ENCODE measurements at places on chromosomes 7 and 10.

DNA sequence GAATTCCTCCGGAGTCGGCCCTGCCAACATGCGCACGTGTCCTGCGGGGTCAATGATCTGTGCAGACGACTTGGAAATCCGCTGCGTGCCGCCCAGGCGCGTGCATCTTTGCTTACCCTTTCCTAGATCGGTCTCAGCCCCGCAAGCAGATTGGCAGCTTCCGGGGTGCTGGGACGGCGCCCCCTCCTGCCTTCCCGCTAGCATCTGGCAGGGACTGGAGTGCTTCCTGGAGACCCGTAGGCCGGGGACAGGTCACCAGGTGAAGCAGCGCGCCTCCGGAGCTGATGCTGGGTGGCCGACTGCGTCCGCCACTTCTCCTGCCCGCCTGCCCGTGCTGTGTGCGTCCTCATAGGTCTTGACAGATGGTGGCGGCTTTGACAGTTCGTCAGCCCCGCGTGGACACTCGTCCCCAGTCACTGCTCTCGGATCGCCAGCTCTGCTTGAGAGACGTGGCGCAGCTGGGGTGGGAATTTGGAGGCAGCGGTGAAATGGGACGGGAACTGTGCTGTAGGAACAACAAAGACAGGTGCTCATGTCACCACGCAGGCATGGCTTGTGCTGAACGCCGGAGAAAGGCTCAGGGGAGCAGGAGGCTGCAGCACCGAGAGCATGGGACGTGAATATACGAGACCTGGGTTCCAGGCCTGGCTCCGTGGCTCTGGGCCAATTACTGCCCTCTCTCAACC is 21.9 kb upstream of the KCNK18 start:
- DNase-seq, result no peak

- DNase-seq, result no peak
These were observed 5.9 kb upstream of the GARIN1A start for GRCh38 chr7:128666200-128666599.

DNA sequence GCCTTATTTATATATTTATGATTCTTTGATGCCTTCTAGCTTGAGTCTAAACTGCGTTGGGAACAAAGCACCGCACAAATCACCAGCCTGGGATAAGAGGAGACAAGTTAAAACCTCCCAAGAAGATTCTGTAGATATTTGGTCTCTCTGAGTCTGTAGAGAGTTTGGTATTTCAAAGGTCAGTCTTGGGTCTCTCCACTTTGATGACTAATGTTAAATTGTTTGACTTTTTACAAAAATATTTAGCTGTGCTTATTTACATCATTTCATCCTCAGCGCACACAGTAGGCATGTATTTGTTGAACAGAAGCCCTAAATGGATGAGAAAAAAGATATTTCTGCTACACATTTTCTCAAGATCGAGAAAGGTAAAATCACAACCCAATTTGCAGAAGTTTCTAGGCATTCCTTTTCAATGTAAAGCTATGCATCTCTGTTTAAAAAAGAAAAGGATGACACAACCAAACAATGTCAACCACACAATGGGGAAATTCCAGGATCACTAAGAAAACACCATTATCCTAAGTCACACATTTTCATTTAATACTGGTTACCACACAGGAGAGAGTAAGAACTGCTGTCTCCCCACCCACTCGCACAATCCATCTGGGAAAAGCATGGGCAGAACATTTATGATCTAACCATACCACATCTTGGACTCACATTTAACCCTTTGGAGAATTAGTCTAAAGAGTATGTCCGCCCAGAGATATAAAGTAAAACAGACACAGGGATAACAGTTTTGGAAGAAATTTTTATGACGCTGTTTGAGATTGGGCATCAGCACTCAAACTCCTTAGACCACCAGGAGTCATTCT is 4.4 kb downstream of the CDK6 start:
- DNase-seq, result no peak

- DNase-seq, result no peak
These were observed 67.9 kb downstream of the PRKCQ start for GRCh38 chr10:6512182-6512581.

- no peak for DNase-seq
These were observed 618.0 kb upstream of the LRRTM3 start for GRCh38 chr10:66307826-66308225.

DNA sequence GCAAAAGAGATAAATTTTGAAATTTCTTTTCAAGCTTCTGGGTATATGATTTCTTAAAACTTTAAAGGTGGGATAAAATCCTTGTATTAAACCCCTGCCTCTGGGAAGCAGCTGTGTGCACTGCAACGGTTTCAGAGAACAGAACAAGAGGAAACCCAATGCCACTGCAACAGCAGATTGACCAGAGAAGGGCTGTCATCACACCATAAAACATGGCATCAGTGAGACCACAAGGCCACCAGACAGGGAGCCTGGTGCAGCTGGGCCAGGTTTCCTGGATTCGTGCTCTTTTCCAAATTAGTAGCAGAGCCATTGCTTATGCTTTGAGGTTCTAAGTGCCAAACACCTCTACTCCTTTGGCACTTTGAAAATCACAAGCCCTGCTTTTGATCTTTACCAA is 152.4 kb downstream of the PRPF18 start:
- no peak for DNase-seq

- DNase-seq, result no peak
These were observed 127.7 kb downstream of the ADARB2 start for GRCh38 chr10:1609648-1609970.

DNA sequence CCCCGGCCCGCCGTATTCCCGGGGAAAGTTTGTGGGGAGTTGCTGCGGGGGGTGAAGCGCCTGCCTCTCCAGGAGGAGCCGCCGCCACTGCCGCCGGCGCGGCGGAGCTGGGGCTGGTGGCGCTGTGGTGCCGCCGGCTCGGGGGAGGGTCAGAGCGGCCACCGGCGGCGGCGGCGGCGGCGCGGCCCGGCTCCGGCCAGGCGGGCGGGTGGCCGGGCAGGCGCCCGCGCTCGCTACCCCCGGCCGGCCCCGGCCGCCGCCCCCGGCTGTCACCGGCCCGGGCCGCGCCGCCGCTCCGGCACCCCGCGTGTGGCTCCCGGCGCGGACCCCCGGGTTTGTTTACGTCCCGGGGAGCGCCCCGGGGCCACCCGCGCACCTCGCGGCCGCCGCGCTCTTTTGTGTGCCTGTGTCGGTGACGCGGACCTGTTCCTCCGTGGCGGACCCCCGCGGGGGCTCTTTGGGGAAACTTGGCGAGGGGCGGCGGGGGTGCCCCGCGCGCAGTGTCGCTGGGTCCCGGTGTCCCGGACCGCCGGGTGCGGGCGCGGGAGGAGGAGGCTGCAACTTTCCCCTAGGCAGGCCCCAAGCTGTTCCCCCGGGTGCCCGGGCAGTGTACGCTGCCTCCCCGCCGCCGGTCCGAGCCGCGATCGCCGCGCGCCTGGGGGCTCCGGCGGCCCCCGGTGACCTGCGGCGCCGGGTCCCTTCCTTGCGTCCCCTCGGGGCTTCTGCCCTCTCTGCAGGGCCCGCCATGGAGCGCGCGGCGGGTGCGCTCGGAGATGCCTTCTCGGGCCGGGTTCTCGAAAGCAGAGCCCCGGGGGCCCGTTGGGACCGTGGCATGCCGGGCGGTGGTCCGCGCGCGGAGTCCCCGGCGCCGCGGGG is 593 bp upstream of the CUX1 start:
- DNase-seq, result no peak

- DNase-seq, result no peak
These were observed 246.7 kb downstream of the ETV1 start for GRCh38 chr7:13742811-13743210.

Measured in stimulated activated CD8-positive, alpha-beta memory T cell treated with anti-CD3 and anti-CD28 coated beads, Interleukin-15, amount 100 ng/mL, for 48 hours (primary cell).